ENCODE measurements at places on chromosomes 3 and 15.

DNA sequence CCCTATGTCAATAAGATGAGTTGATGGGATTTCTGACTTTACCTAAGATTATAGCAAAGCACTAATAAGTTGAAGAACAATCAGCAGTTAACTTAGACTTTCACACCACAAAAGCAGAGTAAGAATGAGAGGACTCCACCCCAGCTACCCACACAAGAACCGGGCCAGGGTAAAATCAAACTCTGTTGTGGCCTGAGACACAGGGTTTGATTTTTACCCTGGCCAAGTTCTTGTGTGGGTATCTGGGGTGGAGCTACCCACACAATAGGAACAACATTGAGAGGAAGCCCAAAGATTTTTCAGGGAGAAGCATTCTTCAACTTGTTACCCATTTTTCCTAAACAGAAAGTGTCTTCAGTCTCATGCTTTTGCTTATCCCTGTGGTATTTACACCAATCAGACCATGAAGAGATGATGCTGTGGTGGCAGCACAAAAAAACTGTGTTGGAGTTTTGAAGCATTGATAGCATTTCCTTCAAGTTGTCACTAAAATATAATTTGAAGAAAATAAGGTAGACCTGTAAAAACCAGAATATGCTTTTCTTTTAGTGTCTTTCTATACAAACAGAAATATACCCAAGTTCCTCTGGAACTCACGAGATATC is 25.6 kb downstream of the CPOX start:
- no peak for DNase-seq

GRCh38 chr3:113262304-113262665 is 50.9 kb downstream of the BOC start:
- DNase-seq = no peak

DNA sequence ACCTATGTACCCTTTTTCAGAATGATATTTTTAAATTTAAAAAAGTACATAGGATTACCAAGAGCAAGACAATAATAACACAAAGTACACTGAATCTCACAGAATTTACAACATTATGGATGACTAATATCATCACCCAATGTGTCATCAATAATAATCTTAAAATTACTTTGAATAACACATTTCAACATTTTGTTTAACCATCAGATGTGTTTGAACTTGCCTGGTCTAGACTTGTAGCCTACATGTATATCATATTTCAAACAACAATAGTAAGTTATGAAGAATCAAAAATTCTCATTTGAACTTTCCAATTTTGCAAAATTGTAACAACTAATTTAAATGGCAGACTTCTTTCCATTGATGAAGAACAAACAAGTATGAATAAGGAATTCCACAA is 15.1 kb downstream of the LRRC3B start:
- no peak for DNase-seq

DNA sequence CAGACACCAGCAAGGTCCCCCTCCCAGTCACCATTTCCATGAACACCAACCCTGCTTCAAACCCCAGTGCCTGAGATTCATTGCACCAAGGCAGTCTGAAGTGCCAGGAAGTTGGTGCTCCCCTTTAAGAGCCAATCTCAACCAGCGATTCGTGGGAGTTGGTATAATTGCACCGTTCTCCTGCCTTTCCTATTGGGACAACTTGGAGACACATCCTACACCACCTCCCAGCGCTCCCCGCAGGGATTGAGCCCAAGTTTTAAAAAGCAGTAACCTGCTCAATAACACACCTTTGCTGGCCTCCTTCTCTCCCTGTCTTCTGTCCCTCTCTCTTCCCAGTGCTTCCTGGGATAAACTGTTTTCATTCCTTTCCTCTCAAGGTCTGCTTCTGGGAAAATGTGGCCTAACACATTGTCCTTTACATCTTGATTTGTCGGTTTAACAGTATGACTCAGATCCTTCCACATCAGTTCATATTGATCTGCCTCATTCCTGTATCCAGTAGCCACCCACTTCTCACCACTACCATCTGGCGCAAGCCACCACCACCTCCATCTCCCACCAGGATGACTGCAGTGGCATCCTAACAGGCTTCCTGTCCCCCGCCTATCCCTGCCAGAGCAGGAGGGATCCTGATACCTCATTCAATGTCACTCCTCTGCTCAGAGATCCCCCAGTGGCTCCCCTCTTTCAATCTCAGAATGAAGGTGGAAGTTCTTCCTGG is 37.8 kb upstream of the HRH1 start:
- no peak for DNase-seq

DNA sequence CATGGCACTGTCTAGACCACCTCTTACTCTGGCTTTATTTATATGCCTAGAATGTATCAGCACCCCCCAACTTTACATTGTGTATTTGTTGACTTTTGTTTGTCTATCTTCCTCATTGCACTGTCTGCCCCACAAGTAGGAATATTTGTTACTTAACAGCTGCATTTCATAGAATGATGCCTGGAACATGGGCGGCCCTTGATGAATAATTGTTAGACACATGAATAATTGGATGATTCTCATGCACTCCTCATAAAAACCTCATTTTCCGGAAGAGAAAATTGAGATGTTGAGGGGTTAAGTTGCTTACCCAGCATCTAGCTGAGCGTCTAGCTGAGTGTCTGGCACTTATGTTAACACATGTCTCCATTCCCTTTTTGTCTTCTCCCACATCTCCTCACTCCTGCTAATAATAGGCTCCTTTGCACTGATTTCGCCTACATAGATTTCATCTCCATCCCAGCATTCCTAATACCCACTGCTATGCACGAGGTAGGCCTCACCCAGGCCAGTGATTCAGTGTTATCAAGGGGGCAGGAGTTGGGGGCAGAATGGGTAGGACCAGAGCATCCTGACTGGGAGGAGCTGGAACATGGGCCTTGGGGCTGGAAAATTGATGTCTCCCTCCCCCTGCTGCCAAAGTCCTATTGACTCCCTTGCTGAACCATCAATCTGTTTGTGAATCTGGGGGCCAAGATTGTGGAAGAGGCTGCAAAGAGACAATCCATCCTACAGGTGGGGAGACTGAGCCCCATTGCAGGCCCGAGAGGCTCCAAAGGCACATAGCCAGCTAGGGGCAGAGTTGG is 7.8 kb upstream of the WNT7A start:
- DNase-seq = no peak

GRCh38 chr3:128794770-128795649 is 69.0 kb downstream of the RAB7A start:
- peak; percentile 32 for DNase-seq

GRCh38 chr3:122640437-122640999 is 40.1 kb upstream of the PARP14 start:
- no peak for DNase-seq

GRCh38 chr3:172192830-172193415 is 153.5 kb downstream of the FNDC3B start:
- no peak for DNase-seq

DNA sequence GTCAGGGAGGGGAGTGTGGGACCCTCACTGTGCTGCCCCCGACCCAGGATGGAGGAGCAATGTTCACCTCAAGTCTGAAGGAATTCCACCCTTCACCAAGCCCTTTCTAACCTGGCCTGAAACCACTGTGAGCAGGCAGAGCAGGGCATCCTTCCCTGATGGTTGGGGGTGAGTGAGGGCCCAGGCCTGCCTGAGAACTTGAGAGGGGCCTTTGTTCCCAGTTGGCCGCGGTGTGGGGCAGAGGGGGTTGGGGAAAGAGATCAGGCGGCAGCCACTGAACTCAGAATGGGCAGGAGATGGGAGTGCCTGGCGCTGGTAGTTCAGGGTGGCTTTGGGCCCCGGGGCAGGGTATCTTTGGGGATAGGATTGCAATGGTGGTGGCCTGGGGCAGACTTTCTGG is 103.5 kb upstream of the RPL32 start:
- DNase-seq = no peak

GRCh38 chr15:38430106-38430760 is 23.7 kb upstream of the FAM98B start:
- no peak for DNase-seq

DNA sequence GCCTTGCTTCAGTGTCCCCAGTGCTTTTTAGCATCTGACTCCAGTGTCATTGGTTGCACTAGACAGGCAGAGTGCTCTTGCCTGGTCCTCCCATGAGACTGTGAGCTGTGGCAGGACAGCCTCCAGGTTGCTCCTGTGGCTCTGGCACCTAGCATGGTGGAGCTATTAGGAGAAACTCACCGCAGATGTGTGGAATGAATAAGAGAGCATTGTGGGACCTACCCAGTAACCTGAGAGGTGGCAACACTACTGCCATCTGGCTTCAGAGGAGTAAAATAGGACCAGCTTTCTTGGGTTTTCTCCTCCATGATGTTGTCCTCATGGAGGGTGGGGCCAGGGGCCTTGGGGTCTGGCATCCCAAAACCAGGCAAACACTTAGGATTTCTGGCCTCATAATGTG is 183.6 kb downstream of the EPHB1 start:
- no peak for DNase-seq

DNA sequence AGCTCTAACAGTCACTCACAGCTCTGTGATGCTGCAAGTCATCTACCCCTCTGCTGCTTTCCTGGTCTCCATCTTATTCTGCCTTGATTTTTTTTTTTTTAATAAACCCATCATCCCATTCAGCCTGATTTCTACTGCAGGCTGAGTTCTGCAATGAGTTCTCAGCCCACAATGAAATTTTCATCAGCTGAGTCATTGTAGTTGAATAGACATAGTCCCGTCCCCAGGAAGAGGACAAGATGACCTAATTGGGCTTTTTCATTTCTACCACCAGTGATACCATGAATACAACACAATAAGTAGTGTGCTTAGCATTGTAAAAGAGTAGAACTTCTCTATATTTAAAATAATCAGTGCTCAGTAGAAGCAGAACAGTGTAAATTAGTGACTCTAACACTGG is 59.3 kb downstream of the C3orf85 start:
- no peak for DNase-seq

DNA sequence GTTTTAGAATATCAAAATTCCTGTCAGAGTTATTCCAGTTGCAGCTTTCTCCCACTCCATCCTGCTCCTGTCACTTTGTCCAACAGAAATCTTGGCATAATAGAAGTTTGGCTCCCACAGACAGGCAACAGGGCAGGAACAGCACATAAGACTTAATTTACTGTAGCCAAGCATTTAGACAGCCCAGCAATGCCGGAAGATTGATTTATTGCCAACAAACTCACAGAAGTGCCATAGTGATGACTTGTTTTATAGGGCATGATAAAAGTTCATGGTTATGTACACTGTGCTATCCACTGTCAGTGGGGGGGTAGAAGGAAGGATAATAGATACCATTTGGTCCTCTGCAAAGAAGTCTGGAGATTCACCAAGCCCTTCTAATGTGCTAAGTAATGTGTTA is 98.3 kb upstream of the CBLB start:
- no peak for DNase-seq

DNA sequence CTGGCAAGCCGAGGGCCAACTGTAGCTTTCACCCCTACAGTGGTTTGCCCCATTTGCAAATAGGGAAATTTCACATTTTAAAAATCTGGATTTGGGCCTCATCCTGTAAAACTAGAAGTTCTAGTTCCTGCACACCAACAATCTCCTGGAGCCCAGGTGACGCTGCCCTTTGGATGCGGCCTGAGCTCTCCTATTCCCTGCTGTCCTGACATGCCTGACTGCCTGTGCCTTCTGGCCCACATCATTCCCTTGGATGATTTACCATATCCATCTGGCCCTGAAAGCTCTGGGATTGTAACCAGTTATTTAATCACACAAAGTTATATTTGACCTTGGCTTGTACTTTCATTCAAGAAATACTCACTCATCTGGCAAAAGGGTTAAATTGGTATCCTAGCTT is 272.3 kb downstream of the ARRDC4 start:
- DNase-seq = no peak

- no peak for DNase-seq
Measured at GRCh38 chr3:176611703-176612102, 585.6 kb downstream of the TBL1XR1 start.

DNA sequence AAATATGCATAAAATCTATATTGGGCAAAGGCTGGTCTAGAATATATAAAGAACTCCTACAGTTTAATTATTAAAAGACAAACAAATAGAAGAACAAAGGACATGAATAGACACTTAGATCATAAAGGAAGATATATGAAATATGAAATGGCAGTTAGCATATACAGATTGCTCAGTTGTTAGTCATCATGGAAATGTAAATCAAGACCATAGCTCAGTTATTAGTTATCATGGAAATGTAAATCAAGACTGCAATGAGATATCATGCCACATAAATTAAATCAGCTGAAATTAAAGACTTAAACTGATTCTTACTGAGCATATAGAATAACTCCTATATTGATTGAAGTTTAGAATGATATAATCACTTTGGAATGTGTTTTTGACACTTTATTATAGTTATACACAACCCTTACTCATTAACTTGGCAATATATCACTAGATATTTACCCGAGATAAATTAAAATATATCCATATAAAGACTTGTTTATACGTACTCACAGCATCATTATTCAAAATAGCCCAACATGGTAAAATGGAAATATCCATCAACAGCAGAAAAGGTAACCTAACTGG is 45.2 kb upstream of the GOLGA8B start:
- DNase-seq = no peak

DNA sequence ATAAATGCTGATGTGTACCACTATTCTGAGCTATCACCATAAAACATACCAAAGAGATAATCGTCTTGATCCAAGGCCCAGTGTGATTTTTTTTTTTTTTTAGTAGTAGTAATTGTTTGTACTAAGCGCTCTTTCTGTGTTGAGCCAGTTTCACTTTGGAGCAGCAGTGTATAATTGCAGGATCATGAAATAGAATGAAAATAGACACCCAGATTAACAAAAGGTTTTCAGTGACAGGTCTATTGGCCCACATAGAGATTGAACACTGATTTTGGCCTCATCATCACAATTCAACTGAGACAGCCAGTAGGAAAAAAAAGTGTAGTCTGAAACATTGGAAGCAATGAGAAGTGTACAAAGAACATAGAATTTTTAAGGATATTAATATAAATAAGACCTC is 749.8 kb downstream of the NAALADL2 start:
- DNase-seq = no peak

DNA sequence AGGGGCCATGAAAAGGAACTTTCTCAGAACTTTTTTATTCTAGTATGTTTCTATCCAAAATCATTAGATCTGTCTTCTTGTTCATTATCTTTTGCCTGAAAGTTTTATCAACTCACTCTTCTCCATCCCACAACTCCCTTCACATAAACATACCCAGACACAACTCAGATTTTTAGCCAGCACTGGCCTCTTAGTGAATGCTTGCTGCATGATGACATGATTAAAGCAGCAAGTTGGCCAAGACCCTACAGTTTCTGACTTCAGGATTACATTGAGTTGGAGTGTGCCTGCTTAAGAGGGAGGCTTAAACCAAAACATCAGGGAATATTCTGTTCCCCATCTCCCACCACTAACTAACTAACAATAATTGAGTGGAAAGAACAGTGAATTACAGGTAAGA is 38.1 kb downstream of the PLSCR2 start:
- no peak for DNase-seq

GRCh38 chr3:174659511-174659910 is 199.6 kb upstream of the NAALADL2 start:
- no peak for DNase-seq

- DNase-seq = no peak
Measured at GRCh38 chr3:171790898-171791691, 19.2 kb downstream of the PLD1 start.

DNA sequence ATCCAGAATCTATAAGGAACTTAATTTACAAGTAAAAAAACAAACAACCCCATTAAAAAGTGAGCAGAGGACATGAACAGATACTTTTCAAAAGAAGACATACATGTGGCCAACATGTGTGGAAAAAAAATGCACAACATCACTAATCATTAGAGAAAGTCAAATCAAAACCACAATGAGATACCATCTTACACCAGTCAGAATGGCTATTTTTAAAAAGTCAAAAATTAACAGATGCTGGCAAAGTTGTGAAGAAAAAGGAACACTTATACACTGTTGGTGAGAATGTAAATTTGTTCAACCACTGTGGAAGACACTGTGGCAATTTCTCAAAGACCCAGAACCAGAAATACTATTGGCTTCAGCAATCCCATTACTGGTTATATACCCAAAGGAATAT is 830.0 kb upstream of the ALCAM start:
- DNase-seq = no peak

Measured in CD8-positive, alpha-beta T cell (primary cell).